GDM1 (cell line): ENCODE measurements at places on chromosomes 13 and 19.
A peak's percentile ranks its signal among the peaks of the same experiment; 100 is the strongest.

- DNase-seq: peak; percentile 58
These were observed 33.1 kb downstream of the PPP1R37 start for GRCh38 chr19:45125975-45126493.

- DNase-seq: peak; percentile 11
These were observed 9.7 kb upstream of the USE1 start for GRCh38 chr19:17205237-17206140.

DNA sequence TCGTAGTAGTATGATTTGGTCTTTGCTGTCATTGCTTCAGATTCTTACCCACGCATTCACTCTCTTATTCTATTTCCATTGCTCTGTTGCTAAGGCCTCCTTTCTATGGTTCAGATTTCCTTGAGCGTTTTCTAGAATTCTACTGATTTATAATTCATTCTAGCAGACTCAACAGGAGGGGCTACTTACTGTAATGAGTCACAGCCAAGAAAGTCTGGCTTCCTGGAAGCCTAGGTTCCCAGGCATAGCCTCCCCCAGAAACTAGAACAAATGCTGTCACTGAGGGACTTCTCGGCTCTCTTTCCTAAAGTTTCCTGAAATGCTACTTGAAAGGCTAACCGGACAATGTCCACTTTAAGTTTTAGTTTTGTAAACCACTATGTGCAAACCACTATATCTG lies 47.7 kb upstream of the SPATA13 start:
- no peak for DNase-seq

- no peak for DNase-seq
These were observed 764.0 kb upstream of the SLITRK5 start for GRCh38 chr13:86907156-86907555.

GRCh38 chr13:50124536-50125303 lies 109.5 kb downstream of the KCNRG start:
- no peak for DNase-seq

- no peak for DNase-seq
These were observed 1.1 kb upstream of the ONECUT3 start for GRCh38 chr19:1752009-1752756.

GRCh38 chr13:82291852-82292251 lies 1590.4 kb downstream of the SLITRK1 start:
- no peak for DNase-seq

DNA sequence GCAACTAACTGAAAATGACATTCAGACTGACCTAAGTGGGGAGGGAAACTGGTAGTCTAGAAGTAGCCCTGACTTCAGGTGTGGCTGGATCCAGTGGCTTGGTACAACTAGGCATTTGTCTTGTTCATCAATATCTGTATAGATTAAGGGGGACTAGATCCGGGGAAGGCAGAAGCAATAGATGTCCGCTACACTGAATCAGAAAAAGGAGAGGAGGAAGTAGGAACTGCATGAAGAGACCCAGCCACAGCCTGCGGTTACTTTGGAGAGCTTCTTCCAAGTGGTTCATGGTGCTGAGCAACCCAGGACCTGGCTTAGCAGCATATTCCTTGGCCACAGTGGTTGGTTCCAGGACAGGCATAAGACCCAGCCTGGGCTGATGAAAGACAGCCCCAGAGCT lies 9.9 kb upstream of the PRODH2 start:
- peak; percentile 65 for DNase-seq

GRCh38 chr13:20580257-20580656 lies 13.3 kb downstream of the IFT88 start:
- DNase-seq: no peak

GRCh38 chr13:78098249-78098648 lies 179.6 kb upstream of the EDNRB start:
- no peak for DNase-seq

DNA sequence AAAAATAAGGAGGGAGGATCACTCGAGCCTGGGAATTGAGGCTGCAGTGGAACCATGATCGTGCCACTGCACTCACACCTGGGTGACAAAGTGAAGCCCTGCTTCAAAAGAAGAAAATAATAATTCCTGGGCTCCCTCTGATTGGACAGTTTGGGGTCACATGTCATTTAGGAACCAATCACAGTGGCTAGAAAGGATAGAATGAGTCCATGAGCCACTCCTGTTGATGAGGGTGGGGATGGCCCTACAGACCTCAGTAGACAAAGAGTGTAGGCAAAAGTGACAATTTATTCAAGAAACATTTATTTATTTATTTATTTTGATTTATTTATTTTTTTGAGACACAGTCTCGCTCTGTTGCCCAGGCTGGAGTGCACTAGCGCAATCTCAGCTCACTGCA lies 26.8 kb upstream of the ADGRE5 start:
- no peak for DNase-seq

DNA sequence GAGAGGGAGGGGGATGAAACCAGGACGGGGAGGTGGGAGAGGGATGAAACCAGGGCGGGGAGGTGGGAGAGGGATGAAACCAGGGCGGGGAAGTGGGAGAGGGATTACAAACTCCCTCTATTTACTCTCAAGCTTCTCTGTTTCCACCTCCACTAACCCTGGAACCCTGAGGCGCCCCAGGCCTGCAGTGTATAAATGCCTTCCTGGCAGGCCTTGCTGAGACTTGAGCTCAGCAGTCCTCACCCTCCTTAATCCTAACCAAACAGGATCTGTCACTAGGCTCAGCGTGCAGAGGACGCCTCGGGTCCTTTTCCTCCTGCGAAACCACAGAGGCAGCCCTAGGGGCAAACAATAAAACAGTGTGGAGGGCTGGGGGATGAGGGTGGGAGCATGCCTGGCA lies 32.1 kb upstream of the OR1M1 start:
- no peak for DNase-seq

- DNase-seq: peak; percentile 37
These were observed 6.5 kb upstream of the OPA3 start for GRCh38 chr19:45591004-45591637.

DNA sequence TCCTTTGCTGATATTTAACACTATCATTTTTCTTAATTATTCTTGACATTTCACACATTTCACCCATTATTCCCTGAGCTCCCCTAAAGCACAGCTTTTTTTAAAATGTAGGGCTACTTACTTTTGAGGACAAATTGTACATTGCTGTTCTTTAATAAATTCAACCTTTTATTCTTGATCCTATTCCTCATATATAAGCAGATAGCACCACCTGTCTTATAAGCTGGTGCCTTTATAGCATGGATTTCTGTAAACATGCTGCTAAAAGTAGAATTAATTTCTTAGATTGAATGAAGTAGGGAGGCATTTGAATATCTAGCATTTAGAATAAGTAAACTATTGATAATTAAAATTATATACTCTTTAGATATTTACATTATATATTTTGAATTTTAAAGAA lies 603.4 kb upstream of the PCDH9 start:
- DNase-seq: no peak

DNA sequence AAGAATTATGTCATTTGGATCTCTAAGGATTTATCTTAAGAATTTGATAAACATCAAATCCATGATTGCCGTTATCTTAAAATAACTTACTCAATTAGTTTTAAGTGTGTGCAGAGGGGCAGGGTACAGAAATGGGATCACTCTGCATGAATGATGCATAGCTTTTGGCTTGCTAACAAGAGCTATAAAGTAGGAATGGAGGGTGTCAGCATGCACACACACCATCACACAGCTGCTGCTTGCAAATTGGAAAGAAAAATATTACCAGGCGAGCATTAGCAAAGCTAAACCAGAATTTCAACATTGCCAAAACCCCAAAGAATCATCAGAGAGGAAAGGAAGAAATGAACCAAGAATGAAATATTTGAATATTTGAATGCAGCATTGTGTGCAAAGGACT lies 580.6 kb downstream of the LMO7 start:
- DNase-seq: no peak
